ENCODE measurements at places on chromosomes 11 and 22.

- no peak for DNase-seq
- peak overlapping the region; percentile 63 for H3K4me3 ChIP-seq
- peaks cover 32% of the 10 kb centered on the region for H3K4me1 ChIP-seq
- no peaks in the 10 kb centered on the region for H3K36me3 ChIP-seq
- H3K27me3 ChIP-seq: no peaks in the 10 kb centered on the region
- H3K27ac ChIP-seq: peak overlapping the region; percentile 66
These were observed 38.5 kb upstream of the ARFGAP3 start for GRCh38 chr22:42895541-42895981.

GRCh38 chr22:40178417-40179409, 988 bp downstream of the TNRC6B start:
- peak overlapping the region; percentile 70 for H3K27ac ChIP-seq
- peaks cover 1% of the 10 kb centered on the region for H3K36me3 ChIP-seq
- H3K4me1 ChIP-seq: peaks cover 66% of the 10 kb centered on the region

DNA sequence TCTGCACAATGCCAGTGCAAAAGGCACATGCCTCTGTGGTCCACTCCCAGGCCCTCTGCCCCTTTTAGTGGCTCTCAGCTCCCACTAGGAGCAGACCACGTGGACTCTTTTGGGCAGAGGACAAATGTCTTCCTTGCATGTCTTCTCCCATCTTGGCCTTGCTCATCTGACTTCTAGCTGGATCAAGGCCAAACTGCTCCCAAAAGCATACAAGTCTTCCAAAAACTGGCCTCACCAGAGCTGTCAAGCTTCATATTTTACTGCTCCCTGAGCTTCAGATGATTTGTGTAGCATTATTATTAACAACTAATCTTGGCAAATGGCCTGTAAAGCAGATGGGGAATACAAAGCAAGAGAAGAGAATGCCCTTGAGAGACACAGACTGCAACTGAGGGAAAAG, 6.9 kb downstream of the SMPD1 start:
- no peak overlapping the region for H3K27ac ChIP-seq
- DNase-seq: no peak
- H3K4me3 ChIP-seq: no peak overlapping the region

- H3K36me3 ChIP-seq: peaks cover 2% of the 10 kb centered on the region
- H3K27me3 ChIP-seq: no peaks in the 10 kb centered on the region
- H3K4me1 ChIP-seq: peaks cover 39% of the 10 kb centered on the region
- H3K27ac ChIP-seq: no peak overlapping the region
These were observed 64.5 kb upstream of the CRTAM start for GRCh38 chr11:122773781-122774266.

GRCh38 chr11:46491661-46492330, 100.2 kb upstream of the CHRM4 start:
- no peaks in the 10 kb centered on the region for H3K27me3 ChIP-seq
- H3K4me1 ChIP-seq: no peaks in the 10 kb centered on the region
- no peaks in the 10 kb centered on the region for H3K36me3 ChIP-seq
- no peak overlapping the region for H3K27ac ChIP-seq

GRCh38 chr11:69501891-69502860, 20.7 kb downstream of the LINC01488 start:
- no peaks in the 10 kb centered on the region for H3K4me1 ChIP-seq
- H3K27me3 ChIP-seq: no peaks in the 10 kb centered on the region
- H3K27ac ChIP-seq: no peak overlapping the region
- H3K36me3 ChIP-seq: no peaks in the 10 kb centered on the region
- DNase-seq: no peak
- H3K4me3 ChIP-seq: no peak overlapping the region

All from activated T-cell treated with anti-CD3 and anti-CD28 coated beads, Interleukin-2, amount 50 U/mL, for 72 hours (primary cell).